ENCODE measurements at places on chromosomes 16 and 17.
A peak's percentile ranks its signal among the peaks of the same experiment; 100 is the strongest.

- no peak for DNase-seq
Observed at GRCh38 chr17:4180791-4181190, 37.8 kb downstream of the CYB5D2 start.

DNA sequence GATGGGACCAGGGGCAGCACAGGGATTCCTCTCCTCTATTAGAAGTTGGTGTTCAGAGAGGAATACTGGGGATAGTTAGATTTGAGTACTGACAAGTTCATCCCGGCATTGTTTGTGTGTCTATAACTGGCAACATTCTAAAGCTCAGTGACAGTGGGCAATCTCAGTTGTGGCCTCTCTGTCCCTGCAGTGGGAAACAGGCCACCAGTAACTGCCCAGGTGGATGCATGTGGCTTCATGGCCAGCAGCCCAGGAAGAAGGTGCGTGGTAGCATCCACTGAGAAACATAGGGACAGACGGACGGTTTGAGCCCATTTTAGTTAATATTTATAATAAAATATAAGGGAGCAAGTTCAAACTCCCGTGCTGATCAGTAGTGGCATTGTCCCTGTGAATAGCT is 51.5 kb downstream of the B9D1 start:
- DNase-seq, result no peak

GRCh38 chr17:43634591-43635125 is 27.1 kb downstream of the MEOX1 start:
- DNase-seq, result no peak

GRCh38 chr16:50469744-50470321 is 78.4 kb upstream of the NKD1 start:
- DNase-seq, result no peak

GRCh38 chr16:29674188-29674587 is 4.8 kb upstream of the QPRT start:
- no peak for DNase-seq

- DNase-seq, result no peak
Observed at GRCh38 chr17:29576214-29577000, 7.9 kb downstream of the TP53I13 start.

GRCh38 chr16:87491522-87492290 is 1.1 kb downstream of the ZCCHC14 start:
- peak; percentile 44 for DNase-seq

- DNase-seq, result no peak
Observed at GRCh38 chr17:50469208-50469605, 527 bp upstream of the CHAD start.

GRCh38 chr16:23367988-23368387 is 65.9 kb downstream of the SCNN1B start:
- no peak for DNase-seq

- DNase-seq, result peak; percentile 24
Observed at GRCh38 chr17:20896153-20896649, 146.6 kb downstream of the USP22 start.

DNA sequence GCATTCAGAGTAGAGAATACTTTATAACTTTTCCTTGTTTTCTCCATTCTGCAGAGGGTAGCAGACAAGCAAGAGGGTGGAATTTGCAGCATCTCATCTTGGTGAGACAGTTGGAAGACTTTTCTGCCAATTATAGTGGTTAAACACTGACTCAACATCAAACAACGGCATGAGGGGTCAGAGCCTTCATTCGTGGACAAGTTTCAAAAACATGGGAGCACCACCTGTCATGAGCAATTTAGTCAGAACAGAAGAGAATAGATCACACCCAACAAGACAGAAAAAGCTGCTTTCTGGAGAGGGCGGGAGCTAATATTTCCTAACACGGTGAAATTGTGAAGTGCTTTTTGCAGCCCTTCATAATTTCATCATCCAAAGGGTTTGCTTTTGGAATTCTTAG is 17.9 kb upstream of the ZNF652 start:
- DNase-seq, result no peak

DNA sequence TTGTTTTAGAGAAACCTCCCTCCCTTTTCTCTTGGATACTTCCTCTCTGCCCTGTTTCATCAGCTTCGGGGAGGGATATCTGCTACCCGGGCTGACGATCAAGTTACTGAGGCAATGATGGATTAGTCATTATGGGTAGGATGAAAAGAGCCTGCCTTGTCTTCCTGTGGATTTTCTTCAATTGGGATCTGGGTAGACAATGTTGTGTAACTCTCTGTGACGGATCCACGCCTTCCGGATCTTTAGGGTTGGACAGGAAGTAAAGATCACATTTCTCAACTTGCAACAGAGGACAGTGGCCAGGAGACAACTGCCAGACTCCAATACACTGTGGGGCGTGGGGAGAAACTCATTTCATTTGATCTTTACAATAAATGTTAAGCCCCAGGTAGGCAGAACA is 11.3 kb upstream of the CHST6 start:
- no peak for DNase-seq

GRCh38 chr17:79338604-79339003 is 264.0 kb downstream of the ENGASE start:
- DNase-seq, result no peak

DNA sequence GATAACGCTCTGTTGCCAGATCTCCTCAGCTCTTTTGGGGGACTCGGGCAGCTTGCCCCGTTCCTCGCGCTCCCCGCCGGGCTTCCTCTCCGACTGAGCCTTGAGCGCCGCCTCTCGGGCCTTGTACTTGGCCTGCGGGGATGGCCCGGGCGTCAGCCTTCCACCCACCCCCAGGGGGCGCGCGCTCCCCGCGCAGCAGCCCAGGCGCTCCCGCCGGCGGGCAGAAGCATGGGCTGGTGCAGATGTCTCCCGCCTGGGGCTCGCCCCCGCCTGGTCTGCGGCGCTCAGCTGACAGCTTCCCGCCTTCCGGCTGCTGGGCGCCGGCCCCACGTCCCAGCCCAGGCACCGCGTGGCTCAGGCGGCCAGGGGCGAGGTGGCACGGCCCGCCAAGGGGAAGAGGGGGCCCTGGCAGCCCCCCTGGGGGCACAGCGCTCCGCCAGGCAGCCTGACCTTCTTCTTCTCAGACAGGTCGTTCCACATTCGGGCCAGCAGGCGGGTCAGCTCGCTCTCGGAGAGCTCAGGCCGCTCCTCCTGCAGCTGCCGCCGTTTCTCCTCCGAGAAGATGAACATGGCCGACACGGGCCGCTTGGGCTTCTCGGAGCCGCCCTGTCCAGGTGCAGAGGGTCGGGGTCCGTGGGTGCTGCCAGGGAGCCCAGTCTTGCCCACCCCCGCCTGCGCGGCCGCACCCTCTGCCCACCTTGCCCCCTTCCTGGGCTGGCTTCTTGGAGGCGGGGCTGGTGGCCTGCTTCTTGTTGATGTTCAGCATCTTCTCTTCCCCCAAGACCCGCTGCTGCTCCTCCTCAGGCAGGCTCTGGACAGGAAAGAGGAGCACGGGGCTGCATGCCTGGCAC is 8.9 kb downstream of the UBTF start:
- peak; percentile 92 for DNase-seq

DNA sequence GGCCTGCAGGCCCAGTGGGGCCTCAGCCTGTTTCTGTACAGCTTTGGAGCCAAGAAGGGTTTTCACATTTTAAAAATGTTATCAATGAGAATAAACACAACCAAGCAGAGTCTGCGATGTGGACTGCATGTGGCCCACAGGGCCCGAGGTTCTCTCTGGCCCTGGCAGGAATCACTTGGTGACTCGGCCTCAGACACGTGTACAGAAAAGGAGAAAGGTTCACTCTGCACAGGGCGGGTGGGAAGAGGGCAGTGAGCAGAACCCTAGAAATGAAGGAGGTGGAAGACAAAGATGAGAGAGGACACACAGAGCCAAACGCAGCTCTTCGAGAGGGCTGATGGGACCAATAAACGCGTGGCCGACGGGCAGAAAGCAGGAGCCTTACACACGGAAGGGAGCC is 11.6 kb upstream of the ZNF750 start:
- DNase-seq, result no peak

- DNase-seq, result no peak
Observed at GRCh38 chr16:4706871-4707270, 13.5 kb downstream of the NUDT16L1 start.

DNA sequence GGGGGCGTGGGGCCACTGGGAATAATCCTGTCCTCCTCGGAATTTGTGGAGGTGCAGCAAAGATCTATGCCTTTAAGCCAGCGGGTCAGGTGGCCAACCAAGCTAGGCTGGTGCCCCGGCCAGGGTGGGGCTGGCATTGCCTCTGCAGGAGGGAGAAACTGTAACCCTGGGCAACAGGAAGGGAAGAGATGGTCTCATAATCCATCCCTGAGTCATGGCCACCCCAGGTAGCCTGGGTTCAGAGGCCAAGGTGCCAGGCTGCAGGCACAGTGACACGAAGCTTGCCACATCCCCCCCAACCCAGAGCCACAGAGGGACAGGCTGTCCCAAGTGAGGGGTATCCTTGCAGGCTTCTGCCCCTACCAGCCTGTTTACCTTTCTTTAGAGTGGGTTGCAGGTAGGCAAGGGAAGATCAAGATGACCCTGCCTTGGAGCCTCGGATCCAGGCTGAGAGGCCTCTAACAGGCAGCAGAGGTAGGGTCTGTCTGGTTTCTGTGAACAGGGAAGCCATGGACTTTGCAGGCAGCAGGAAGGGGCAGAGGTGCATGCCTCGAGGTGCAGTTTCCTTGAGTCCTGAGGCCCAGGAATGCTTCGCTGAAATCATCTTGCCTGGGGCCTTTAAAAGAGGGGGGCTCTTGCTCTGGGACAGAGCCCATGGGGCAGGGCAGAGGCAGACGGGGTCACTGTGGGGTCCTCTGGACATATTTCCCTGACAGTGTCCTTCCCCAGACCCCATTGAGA is 4.0 kb downstream of the LASP1 start:
- DNase-seq, result no peak

- peak; percentile 33 for DNase-seq
Observed at GRCh38 chr16:85759631-85760419, 8.9 kb upstream of the C16orf74 start.

DNA sequence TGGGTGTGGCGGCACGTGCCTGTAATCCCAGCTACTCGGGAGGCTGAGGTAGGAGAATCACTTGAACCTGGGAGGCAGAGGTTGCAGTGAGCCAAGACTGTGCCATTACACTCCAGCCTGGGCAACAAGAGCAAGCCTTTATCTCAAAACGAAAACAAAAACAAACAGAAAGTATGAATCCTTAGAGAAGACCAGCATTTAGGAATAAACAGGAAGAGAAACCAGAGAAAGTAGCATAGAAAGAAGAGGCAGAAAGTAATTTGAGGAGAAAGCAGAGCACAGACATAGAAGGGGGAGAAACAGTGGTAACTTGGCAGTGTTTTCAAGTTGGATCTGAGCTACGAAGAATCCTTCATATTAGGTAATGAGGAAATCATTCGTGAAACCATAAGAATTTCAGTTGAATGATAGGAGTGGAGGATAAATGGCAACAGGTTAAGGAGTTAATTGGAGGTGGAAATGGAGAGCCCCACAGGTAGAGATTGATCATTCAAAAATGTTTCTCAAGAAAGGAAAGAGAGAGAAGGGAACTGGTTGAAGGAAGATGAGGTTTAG is 9.7 kb upstream of the CCL2 start:
- DNase-seq, result no peak

DNA sequence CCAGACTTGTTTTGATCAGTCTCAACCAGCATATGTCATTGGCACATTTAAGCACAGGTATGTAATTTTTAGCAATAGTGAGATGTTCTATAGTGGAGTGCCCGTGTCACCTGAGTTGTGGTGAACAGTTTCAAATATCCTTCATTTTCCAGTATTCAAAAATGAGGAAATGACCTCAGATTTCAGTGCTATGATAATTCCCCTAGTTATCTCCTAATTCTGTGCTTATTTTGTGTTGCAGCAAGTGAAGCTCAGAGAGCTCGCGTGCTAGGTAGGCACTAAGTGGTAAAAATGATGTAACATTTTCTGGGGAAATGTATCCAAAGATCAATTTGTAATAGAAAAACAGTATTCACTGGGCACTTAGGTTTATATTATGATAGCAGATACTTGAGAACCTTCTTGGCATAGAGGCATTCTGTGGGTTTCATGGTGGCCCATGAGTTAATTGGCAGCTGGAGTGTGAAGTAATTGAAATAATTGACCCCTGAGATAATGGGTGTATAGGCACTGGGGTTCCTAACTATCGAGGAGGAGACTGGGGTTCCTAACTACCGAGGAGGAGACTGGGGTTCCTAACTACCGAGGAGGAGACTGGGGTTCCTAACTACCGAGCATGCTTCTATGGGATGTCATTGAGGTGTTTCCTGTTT is 159.1 kb downstream of the PRKCA start:
- DNase-seq, result no peak

- DNase-seq, result peak; percentile 76
Observed at GRCh38 chr16:88533932-88534637, 36.1 kb upstream of the ZC3H18 start.

DNA sequence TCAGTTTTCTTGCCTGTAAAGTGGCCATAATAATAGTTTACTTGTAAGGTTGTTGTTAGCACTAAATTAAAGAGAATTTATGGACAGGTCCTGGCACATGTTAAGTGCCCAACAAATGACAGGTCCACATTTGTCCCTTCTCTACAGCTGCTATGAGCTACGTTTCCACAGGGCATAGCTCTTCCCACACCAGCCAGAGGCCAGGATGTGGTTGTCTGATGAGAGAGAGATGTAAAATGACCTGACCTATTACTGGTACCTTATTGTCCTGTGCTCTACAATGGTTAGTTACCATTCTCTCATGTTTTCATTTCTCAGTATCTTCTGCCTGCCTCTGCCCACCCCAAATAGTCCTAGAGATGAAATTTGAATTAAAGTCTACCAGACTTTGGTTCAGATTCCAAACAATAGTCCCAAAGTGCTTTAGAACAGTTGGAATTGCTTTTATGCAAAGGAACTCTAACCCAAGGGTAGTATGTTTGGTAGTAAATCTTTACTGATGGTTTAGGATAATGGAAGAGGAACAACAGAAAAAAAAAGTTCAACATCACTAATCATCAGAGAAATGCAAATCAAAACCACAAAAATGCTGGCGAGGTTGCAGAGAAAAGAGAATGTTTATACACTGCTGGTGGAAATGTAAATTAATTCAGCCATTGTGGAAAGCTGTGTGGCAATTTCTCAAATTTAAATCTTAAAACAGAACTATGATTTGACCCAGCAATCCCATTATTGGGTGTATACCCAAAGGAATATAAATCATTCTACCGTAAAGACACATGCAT is 57.1 kb upstream of the ANKFN1 start:
- DNase-seq, result no peak

DNA sequence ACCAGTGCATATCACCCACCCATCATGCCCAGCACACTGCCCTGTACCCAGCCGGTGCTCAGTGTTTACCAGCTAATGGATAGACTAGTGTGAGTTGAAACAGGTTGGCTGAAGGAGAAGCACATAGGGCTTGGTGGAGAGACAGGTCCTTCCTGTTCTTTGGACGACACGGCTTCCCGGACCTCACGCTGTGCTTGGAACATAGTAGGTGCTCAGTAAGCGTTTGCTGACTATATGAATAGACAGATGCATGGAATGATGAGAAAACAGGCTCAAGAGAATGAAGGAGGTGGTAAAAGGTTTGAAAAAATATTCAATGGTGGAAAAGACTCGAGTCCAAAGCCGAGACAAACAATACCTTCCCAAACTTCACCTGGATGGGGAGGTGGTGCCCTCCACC is 6.8 kb upstream of the FADS6 start:
- DNase-seq, result no peak

DNA sequence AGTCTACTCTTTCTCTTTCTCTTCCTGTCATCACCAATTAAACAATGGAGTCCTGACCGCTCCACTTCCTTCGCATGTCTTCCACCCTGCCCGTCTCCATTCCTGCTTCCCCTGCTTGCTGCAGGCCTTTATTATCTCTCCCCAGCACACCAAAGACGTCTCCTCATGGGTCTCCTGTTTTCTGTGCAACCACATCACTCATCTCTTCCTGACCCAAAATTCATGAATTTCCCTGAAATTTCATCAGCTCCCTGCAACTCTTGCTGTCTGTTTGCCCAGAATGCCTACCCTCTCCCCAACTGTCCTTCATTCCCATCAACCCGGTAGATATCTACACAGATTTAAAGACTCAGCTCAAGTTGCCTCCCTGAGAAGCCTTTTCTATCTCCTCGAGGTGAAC is 76.7 kb upstream of the ALOX12 start:
- DNase-seq, result no peak

Measured in activated CD4-positive, alpha-beta T cell treated with anti-CD3 and anti-CD28 coated beads, Interleukin-2, amount 50 U/mL, for 48 hours (primary cell).